ENCODE measurements at places on chromosomes 11 and 22. TPM values are rescaled to one million over a fixed set of nuclear protein-coding genes. Genes with fewer than 3 reads are reported as not detected.

The SMTNL1 gene
- 2.0 TPM for polyA plus RNA-seq

The C22orf31 gene
- 4.5 TPM for polyA plus RNA-seq

The ZBTB16 gene
- polyA plus RNA-seq = 11.4 TPM

The NRIP3 gene
- 108 TPM for polyA plus RNA-seq

The OR9G1 gene
- not detected for polyA plus RNA-seq

The KRTAP5-11 gene
- polyA plus RNA-seq = not detected
